ENCODE measurements at places on chromosomes 2 and 18.

- no peak for DNase-seq
Observed at GRCh38 chr2:239674101-239674980, 273.5 kb upstream of the HDAC4 start.

DNA sequence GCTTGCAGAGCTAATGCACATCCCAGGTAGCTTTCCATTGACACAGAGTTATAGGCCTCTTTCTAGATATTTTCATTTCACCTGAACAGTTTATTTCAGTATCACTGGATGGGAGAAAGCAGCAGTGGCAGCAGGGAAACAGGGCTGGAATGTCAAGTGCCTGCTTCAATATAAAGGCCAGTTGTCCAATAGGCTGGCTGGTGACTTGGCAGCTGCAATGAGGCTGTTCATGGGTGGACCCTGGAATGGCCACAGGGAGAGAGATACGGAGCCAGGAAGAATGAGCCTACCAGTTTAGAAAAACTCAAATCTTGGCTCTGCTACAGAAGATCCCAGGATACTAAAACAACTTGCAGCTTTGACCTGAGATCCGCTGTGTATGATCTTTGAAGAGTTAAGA lies 185.0 kb downstream of the BCL11A start:
- DNase-seq = no peak

GRCh38 chr2:7930800-7931635 lies 750.8 kb upstream of the ID2 start:
- peak; percentile 14 for DNase-seq

DNA sequence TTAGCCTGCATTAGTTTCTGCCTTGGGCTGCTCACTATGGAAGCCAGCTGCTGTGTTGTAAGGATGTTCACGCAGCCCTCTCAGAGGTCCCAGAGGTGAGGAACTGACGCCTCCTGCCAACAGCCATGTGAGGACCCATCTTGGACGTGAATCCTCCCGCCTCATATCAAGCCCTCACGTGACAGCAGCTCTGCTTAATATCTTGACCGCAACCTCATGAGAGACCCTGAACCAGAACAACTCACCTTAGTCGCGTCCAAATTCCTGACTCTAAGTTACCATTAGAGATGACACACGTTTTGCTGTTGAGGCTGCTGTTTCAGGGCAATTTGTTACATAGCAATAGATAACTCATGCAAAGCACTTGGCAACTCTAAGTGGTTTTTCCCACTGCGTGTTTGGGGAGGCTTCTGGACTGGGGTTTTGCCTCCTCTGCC lies 97.7 kb downstream of the TMEM17 start:
- no peak for DNase-seq

All from stimulated activated CD4-positive, alpha-beta T cell treated with anti-CD3 and anti-CD28 coated beads, TNF-alpha, amount 100 ng/mL, for 48 hours (primary cell).